Activated CD4-positive, alpha-beta T cell treated with anti-CD3 and anti-CD28 coated beads, Interleukin-10, Interleukin-2, amounts not matched to agents 100 ng/mL and 50 ng/mL, durations not matched to agents 16 hours and 8 hours (primary cell): ENCODE measurements at places on chromosomes 13 and 19.

DNA sequence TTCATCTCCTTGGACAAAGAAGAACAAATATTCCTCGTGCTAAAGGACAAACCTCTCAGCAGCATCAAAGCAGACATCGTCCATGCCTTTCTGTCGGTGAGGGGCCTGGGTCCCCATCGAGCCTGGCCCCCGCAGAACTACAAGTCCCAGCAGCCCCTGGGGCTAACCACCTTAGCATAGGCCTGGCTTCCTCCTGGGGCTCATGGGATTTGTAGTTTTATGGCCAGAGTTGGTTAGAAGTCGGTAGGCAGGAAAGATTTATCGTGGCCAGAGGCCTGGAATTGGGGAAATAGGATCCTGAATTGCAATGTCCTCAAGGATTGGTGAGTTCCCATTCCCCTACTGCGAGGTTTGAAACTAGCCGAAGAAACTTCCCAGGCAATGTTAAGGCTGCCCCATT lies 19.6 kb downstream of the TMEM150B start:
- DNase-seq: peak; percentile 69

GRCh38 chr19:21848706-21849105 lies 12.7 kb upstream of the ZNF43 start:
- DNase-seq: no peak

- no peak for DNase-seq
Observed at GRCh38 chr19:37907735-37908455, 887 bp downstream of the SIPA1L3 start.

DNA sequence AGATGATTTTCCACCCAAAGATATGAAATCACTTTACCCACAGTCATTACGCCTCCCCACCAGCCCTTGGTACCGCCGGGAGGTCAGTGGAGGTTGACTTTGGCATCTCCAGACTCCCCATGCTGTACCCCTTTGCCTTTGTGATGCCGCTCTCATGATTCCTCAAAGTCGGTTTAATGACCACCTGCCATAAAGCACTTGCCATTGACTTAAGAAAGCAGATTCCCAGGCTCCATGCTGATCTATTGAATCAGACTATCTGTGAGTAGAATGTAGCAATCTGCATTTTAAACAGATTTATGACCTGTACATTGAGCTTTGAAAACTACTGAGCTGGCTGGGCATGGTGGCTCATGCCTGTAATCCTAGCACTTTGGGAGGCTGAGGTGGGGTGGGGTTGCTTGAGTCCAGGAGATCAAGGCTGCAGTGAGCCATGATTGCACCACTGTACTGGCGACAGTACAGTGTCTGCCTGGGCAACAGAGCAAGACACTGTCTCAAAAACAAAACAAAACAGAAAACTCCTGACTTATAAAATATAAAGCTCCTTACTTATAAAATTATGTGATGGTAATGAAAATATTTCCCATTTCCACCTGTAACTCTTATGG lies 235.2 kb downstream of the KLF5 start:
- DNase-seq: no peak

GRCh38 chr13:46861959-46862358 lies 34.9 kb downstream of the HTR2A start:
- DNase-seq: no peak

GRCh38 chr19:41330481-41330880 lies 20.5 kb downstream of the CCDC97 start:
- DNase-seq: no peak

- DNase-seq: no peak
Observed at GRCh38 chr13:23771552-23771951, 117.6 kb downstream of the MIPEP start.

GRCh38 chr13:32639502-32640105 lies 53.4 kb downstream of the PDS5B start:
- DNase-seq: peak; percentile 57
